ENCODE measurements at places on chromosomes 12 and 14.

DNA sequence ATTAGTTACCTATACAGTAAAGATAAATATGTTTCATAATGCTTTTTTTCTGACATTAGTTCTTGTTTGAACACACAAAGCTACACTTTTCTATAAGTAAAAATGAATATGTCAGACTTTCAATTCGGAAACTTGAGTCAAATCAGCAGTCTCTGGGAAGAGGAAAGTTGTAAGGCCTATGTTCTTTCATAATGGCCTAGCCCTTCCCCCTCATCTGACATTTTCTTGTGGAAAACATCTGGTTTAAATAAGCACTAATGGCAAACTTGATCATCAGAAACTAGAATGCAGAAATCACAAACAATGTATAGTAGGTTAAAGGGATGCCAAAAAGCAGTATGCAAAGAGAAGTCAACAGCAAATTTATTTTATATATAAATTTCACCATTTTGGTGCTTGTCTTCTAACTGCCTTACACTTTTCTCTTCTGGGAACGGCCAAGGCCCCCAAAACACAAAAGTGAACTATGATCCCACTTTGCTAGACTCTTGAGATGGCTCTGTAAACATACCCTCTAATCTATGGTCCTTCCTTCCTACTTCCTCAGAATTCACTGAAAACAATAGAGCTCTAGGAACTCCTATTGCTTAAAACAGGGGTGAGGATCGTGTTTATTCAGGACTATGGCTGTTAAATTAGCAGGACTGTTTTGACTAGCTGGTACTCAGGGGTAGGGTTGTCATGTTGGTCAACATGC lies 444.1 kb downstream of the RAD51B start:
- DNase-seq, result no peak

- no peak for DNase-seq
Observed at GRCh38 chr12:107487011-107487680, 198.5 kb upstream of the PWP1 start.

GRCh38 chr12:51342416-51342815 lies 4.1 kb downstream of the CELA1 start:
- DNase-seq, result no peak

DNA sequence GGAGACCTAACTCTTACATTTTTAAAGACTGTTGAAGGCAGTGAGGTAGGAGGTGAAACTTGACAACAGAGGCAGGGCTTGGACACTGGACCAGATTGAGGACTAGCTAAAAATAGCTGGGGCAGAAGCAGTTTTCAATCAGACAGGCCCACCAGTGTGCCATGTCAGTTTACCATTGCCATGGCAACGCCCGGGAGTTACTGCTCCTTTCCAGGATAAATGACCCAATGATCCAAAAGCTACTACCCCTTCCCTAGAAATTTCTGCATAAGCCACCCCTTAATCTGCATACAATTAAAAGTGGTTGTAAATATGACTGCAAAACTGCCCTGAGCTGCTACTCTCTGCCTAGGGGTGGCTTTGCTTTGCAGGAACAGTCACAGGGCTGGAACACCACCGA lies 53.2 kb upstream of the PKP2 start:
- DNase-seq, result no peak

DNA sequence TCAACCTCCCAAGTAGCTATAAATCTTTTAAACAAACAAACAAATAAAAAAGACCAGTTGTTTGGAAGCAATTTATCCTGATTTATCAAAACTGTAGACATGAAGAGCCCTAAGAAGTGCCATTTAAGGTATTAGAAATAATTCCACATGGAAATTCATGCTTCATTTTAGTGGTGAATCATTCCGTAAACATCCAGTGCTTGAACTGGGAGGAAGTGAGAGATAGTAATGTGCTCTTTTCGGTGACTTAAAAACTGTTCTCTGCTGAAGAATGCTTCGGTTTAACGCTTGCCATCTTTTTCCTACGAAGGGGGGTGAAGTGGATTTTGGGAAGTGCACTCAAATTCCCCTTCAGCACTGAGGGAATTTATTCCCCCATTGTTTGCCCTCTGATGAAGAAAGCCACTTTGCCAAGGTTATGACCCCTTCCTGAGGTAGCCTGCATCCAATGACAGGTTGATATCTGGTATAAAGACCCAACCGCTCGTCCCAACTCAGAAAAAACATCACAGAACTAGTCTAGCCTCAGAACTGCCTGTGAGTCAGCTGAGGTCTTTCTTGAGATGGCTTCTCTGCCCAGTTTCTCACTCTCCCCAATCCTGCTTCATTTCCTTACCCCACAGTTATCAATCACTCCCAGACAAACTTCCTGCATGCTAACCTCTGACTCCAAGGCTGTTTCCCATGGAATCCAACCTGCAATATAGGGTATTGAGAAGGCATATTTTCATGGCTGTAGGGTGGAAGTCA lies 244.1 kb downstream of the AEBP2 start:
- no peak for DNase-seq

DNA sequence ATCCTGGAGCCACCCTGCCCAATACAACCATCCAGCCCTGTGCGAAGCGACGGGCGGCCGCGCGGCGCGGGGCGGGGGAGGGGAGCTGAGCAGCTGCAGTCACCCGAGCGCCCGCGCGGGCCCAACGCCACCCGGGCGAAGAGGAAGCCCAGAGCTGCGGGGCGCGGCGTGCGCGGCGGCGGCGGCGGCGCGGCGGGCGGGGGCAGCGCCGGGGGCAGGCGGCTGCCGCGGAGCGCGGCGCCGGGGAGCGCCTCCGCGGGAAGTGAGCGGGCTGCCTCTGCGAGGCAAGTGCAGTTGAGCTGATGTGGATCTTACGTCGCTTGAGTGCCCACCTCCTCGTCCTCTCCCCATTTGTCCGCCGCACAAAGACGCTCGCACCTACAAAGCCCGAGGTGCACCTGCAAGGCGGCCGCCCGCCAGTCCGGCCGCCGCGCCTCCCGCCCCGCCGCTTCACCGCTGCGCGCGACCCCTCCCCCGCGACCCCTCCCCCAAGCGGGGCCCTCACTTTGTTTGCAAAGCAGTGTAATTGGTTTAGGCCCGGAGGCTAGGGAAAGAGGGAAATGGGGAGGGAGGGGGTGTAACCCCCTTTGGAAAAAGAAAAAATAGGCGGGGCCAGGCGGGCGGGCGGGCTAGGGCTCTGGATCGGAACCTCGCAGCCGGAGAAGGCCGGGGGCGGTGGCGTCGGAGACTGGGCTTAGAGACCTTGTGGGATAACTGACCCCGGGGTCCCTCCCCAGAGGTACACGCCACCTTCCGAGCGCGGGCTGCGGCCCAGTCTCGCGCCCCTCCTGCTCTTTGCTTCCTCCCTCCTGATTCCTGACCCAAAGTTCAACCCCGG lies at the start of the genes FOXA1 and TTC6:
Gene FOXA1 (minus strand): TSS at position 279 of the 838 bp plus-strand sequence. CDS start 277 bp downstream, at position 2.
Gene TTC6 (plus strand): TSS at position 659 of the 838 bp plus-strand sequence. CDS start 26,436 bp downstream, outside the sequence.
- DNase-seq, result no peak

DNA sequence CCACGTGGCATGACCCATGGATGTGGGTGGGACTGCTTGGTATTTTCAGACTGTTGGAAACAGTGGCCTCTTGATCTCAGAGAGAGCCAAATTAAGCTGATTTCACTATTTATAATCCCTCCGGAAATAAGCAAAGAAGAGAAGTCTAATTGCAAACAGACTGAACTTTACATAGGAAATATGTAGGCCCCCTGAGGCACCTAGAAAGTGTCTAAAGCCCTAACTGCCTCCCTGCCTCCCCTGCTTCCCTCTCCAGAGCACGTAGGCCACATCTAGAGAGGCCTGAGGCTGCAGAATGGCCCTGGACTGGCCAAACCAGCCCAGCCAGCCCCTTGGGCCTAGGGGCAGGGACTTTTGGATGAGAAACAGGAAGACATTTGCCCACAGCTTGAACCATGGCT lies 123.8 kb downstream of the ZFP36L1 start:
- DNase-seq, result no peak

GRCh38 chr12:55743406-55744339 lies 751 bp downstream of the GDF11 start:
- no peak for DNase-seq

DNA sequence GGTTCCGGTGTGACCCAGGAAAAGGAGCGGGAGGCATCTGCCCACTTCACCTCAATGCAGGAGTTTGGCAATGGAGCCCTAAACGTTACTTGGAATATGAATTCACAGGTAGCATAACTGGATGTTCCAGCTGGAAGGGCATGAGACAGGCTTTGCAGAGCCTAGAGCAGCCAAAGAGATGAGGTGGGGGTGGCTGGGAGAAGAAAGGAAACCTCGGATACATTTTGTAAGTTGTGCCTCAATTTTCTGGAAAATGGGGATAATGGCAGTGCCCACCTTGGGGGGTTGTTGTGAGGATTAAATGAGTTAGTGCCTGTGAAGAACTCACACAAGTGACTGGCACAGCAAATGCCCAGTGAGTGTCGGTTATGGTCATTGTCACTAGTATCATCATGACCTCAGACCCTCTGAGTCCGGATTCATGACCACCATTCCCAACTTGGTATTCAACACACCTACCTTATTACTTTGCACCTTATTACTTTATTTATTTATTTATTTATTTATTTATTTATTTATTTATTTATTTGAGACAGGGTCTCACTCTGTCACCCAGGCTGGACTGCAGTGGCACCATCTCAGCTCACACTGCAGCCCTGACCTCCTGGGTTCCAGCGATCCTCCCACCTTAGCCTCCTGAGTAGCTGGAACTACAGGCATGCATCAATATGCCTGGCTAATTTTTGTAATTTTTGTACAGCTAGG lies 56.0 kb downstream of the CLMN start:
- DNase-seq, result no peak

- no peak for DNase-seq
Observed at GRCh38 chr14:48704639-48705038, 881.5 kb downstream of the RPS29 start.

DNA sequence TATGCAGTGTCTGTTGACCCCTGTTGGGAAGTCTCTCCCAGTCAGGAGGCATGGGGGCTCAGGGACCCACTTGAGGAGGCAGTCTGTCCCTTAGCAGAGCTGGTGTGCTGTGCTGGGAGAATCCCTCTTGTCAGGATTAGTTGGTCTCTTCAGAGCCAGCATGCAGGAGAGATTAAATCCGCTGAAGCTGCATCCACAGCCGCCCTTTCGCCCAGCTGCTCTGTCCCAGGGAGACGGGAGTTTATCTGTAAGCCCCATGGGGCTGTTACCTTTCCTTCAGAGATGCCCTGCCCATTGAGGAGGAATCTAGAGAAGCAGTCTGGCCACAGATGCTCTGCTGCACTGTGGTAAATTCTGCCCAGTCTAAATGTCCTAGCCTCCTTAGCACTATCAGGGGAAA lies 13.1 kb upstream of the KLRC1 start:
- no peak for DNase-seq
